T follicular helper cell (primary cell): ENCODE measurements at places on chromosomes 12 and 14.

DNA sequence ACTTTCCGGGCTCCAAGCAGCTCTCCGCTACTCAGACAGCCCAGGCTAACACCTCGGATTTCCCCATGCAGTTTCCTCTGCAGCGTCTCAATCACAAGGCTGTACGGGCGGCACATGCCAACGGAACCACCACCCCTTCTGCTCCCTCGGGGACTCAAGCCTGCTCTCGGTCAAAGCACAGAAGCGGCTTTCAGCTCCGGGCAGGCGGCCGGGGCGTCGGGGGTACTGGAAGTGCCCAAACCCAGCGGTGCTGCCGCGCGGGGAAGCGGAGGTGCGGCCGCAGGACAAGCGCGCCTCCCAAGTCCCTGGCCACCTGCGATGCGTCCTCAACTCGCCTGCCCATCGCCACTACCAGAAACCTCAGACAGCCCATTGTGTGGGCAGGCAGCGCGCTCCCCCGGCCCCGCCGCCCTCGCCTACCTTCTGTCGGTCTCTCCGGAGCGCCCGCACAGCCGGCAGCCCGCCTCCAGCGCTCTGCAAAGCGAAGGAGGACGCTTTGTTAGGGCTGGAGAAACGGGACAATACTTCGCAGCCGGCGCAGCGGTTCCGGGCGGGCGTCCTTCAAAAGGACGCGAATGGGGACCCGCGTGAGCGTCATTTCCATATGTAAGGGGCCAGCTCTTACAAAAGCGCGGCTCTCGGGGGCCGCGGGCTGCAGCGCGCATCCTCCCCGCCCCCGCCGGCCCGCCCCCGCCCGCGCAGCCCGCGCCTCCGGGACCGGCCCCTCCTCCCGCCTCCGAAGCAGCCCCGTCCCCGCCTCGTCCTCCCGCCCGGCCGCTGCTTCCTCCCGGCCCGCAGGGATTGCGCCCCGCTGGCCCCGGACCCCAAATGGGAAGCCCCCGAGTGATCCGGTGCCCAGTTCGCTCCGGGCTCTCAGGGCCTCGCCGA lies 674 bp downstream of the NIN start:
- peak; percentile 45 for DNase-seq

GRCh38 chr12:54217774-54218241 lies 29.0 kb upstream of the SMUG1 start:
- DNase-seq, result no peak

GRCh38 chr12:82780517-82780916 lies 93.8 kb downstream of the TMTC2 start:
- no peak for DNase-seq

- DNase-seq, result no peak
Observed at GRCh38 chr14:101066826-101067510, 163.4 kb upstream of the RTL1 start.

GRCh38 chr12:72368719-72369422 lies 96.7 kb downstream of the TRHDE start:
- DNase-seq, result no peak
